Ascending aorta (tissue), 2 donors: ENCODE measurements at places on chromosomes 5 and 9. TPM values are rescaled to one million over a fixed set of nuclear protein-coding genes. Genes with fewer than 3 reads are reported as not detected.

DNA sequence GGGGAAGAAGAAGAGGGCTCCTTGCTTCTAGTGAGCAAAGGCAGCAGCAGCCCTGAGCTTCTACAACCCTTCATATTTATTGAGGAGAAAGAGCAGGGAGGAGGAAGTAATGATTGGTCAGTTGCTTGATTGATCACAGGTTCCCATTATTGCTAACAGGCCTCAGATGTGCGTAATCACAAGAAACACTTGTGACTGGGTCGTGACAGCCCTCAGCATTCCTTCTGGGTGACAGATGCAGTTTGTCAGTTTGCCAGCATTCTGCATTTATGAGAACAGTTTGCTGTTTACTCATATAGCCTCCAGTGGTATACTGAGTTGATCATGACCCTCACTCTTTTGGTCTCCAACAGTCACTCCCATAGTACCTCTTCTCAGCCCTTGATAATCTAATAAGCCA, 111.5 kb upstream of the TNC start:
- DNase-seq = no peak

- no peak for DNase-seq
Measured at GRCh38 chr9:71656496-71656895, 111.8 kb downstream of the CEMIP2 start.

GRCh38 chr9:113454914-113455761, 8.4 kb upstream of the RGS3 start:
- no peak for DNase-seq

- no peak for DNase-seq
Measured at GRCh38 chr9:32665101-32665500, 29.6 kb upstream of the TAF1L start.

The ACTBL2 gene
- total RNA-seq = not detected

The ARL14EPL gene
- not detected for total RNA-seq
